Tibial nerve (tissue), 4 donors: ENCODE measurements at places on chromosomes 4 and X. TPM values are rescaled to one million over a fixed set of nuclear protein-coding genes. Genes with fewer than 3 reads are reported as not detected.

The SUPT20HL1 gene
- 0.42 TPM for total RNA-seq

DNA sequence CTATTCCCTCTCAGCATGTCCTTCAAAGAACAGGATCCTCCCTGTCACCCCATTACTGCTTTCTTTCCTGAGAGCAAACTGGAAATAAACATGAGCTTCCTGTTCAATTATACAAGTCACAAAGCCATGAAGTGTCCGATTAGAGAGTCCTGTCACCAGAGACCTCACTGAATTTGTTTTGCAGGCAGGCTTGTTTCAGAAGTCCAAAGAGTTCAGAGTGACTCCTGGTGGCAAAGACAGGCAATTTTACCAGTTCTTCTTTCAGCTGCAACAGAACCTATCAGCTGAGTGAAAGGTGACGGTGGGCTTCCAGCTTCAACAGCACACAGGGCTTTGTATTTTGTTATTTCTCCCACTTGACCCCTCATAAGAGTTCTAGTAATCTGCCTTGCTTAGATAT lies 6.4 kb downstream of the ELK1 start:
- no peak overlapping the region for H3K4me3 ChIP-seq
- H3K27ac ChIP-seq, result no peak overlapping the region
- H3K36me3 ChIP-seq, result peaks cover 36% of the 10 kb centered on the region
- H3K27me3 ChIP-seq, result no peaks in the 10 kb centered on the region
- DNase-seq, result no peak

The FHDC1 gene
- 7.9 TPM for total RNA-seq

DNA sequence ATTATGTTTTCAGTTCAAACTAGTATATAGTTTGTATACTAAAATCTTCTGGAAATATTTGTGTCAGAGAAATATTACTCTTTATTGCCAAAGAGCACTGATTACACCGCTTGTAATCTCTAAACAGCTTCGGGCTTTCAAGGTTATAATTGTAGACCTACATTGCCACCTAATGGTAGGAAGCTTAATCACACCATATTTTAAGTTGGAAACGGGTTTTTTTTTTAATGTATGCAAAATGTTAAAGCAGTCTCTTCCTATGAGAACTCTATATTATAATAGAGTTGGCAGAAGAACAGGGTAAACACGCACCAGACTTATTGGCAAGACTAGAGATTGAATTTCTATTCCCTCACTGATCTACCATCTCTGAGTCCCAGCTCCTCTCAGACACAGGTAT lies 19.5 kb upstream of the NFXL1 start:
- no peak overlapping the region for H3K4me3 ChIP-seq
- no peaks in the 10 kb centered on the region for H3K36me3 ChIP-seq
- H3K4me1 ChIP-seq, result no peaks in the 10 kb centered on the region
- DNase-seq, result no peak

DNA sequence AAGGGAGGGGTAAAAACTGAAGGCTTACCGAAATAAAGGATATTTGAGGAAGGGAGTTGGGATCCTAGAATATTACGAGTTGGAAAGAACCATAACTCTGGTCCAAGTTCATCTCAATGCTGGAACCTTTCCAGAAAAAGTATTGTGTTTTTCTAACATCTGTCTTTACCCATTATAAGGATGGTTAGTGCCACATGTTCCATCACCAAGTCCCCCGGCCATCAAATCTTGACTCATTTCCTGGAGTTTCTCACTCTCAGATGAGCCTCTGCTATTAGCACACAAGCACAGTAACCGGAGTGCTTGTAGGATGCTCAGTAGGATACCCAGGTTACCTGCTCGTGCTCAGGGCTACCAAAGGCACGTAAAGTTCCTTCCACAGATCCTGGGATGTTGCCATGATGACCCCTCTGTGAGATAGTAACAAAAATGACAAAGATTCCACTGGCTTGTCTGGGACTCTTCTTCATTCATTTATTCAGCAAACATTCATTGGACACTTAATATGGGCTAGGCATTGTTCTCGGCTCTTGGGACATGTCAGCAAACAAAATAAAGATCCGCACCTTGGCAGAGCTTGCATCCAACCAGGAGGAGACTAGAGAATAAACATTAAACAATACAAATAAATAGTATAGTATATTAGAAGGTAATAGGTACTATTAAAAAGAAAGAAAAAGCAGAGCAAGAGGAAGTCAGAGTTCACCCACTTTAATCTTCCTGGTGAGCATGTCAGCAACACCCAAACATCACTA lies 36.3 kb downstream of the PKD2 start:
- no peaks in the 10 kb centered on the region for H3K27me3 ChIP-seq
- no peak overlapping the region for H3K27ac ChIP-seq
- H3K4me1 ChIP-seq, result no peaks in the 10 kb centered on the region

DNA sequence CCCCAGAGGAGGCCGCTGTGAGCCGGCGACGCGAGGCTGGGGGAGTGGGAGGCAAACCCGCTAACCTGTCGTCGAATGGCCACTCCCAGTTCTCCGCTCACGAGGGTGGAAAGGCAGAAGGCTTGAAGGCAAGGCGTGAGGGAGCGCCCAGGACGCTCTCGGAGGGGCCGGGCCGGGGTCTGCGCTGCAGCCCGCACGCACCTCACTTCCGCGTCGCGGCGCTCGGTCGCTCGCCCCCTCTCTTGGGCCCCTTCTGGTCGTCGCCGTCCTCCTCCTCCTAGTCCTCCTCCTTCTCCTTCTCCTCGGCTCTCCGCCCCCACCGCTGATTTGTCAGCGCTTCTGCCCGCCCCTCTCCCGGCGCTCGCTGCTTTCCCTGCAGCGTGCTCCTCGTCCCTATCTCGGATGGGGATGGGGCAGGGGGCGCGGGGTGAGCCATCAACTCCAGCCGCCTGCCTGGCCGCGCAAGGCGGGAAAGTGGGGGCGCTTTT lies at the start of gene SNCA:
Gene SNCA, minus strand, starts transcription at position 265 of the 488 bp plus-strand sequence. CDS start 1,494 bp downstream, outside the sequence.
- peak within 1 kb of the TSS; percentile 58 for H3K4me3 ChIP-seq
- peaks cover 18% of the 10 kb centered on the region for H3K27me3 ChIP-seq
- peak within 1 kb of the TSS; percentile 90 for H3K27ac ChIP-seq
- DNase-seq, result peak; percentile 28
- H3K4me1 ChIP-seq, result peaks cover 21% of the 10 kb centered on the region

DNA sequence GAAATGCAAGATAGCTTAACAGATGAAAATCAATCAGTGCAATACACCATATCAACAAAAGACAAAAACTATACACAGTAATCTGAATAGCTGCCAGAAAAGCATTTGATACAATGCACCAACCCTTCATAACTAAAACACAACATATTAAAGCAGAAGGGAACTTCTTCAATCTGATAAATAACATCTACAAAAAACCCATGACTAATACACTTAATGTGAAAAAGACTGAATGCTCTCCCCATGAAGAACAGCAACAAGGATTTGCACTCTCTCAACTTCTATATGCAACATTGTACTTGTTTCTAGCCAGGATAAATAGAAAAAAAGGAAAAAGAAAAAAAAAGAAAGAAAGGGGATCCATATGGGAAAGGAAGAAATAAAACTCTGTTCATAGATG lies 139.7 kb downstream of the RBM47 start:
- no peak overlapping the region for H3K4me3 ChIP-seq
- H3K4me1 ChIP-seq, result no peaks in the 10 kb centered on the region

GRCh38 chrX:56943264-56943663 lies 52.1 kb downstream of the SPIN3 start:
- H3K36me3 ChIP-seq, result no peaks in the 10 kb centered on the region
- no peak for DNase-seq
- H3K27me3 ChIP-seq, result no peaks in the 10 kb centered on the region
- no peak overlapping the region for H3K4me3 ChIP-seq
- H3K27ac ChIP-seq, result no peak overlapping the region

DNA sequence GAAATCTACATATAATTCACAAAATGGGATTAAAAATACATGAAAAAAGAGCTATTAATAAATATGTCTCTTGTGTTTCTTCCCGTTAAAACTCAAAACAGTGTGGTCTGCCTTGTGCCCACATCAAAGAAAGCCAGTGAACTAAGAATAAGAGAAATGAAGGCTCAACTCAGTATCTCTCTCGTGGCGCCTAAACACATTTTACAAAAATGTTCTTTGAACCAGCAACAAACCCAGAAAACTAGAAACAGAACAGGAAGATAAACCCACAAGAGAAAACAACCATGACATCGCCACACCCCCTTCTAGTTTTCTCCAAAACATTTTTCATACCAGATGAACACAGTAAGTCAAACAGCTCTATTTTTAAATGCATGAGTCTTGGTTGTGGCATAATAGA lies 130.1 kb downstream of the DCHS2 start:
- no peaks in the 10 kb centered on the region for H3K36me3 ChIP-seq
- no peak overlapping the region for H3K4me3 ChIP-seq

The BOD1L1 gene
- total RNA-seq, result 53.8 TPM

DNA sequence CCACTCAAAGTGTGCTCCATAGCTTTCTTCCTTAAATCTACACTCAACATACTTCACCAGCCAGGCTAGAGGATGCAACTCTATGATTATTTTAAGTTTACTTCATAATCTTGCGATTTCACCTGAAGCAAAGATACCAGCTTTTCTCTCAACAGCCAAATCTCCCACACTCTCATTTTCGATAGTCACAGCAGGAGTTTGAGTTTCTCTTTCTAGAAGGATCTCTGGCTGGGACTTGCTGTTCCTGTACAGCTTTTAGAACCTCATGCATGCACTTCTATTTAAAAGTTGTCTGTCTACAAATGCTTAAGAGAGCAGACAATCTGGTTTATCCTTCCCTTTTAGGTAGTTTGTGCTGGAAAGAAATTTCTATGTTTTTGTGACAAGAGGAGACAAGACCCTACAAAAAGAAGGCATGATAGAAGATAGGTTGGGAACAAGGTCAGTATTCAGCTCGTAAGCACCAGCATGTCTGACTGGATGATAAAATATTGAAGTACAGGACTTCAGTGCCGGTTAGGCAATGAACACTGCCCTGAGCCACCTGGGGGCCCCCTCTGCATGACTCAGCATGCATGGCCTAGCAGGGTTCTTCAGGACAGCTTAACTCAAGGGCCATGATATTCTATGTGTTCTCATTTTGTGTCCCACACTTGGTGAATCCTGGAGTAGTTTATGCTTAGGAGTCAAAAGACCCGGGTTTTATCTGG lies 65.6 kb downstream of the ATXN3L start:
- no peak overlapping the region for H3K27ac ChIP-seq
- no peaks in the 10 kb centered on the region for H3K27me3 ChIP-seq
- no peaks in the 10 kb centered on the region for H3K36me3 ChIP-seq
- DNase-seq, result no peak
